Nephron progenitor cell (in vitro differentiated cells): ENCODE measurements at places on chromosomes 5 and 9.

DNA sequence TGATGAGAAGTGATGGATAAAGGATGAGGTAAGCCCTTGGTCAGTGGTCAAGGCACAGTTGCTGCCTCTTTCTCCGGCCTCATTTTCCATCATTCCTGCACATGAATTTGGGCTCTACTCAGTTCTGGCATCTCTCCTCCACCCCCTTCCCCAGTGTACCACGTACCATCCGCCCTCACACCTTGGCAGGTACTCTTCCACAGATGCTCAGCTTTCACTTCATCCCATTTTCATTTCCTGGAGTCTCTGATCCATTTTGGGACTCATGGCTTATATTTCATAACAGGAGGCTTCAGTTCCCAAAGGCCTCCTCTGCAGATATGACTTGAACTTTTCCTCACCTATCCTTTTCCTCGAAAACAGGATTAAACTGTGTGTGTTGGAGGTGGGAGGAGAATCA is 326.7 kb downstream of the ASTN2 start:
- no peak for DNase-seq

DNA sequence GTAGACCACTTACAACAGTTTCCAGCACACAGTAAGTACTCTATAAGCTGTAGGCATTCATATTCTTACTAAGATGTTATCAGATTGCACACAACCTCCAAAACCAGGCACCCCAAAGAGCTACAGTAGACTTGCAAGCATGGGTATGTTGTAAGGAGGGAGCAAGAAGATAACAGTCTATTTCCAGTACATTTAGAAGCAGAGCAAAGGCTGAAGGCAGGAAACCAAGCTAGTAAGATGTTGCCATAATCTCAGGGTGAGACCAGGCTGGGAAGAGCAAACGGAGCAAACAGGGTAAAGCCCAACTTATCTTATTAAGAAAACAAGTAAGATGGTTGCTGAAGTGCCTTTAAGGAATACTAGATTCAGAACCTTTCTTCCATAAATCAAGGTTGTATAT is 161.1 kb downstream of the GLIS3 start:
- DNase-seq = no peak

GRCh38 chr9:5851445-5851844 is 18.5 kb upstream of the ERMP1 start:
- DNase-seq = no peak

GRCh38 chr5:162372256-162372655 is 304.7 kb downstream of the GABRG2 start:
- no peak for DNase-seq

GRCh38 chr5:103498800-103499551 is 63.6 kb downstream of the NUDT12 start:
- DNase-seq = no peak

DNA sequence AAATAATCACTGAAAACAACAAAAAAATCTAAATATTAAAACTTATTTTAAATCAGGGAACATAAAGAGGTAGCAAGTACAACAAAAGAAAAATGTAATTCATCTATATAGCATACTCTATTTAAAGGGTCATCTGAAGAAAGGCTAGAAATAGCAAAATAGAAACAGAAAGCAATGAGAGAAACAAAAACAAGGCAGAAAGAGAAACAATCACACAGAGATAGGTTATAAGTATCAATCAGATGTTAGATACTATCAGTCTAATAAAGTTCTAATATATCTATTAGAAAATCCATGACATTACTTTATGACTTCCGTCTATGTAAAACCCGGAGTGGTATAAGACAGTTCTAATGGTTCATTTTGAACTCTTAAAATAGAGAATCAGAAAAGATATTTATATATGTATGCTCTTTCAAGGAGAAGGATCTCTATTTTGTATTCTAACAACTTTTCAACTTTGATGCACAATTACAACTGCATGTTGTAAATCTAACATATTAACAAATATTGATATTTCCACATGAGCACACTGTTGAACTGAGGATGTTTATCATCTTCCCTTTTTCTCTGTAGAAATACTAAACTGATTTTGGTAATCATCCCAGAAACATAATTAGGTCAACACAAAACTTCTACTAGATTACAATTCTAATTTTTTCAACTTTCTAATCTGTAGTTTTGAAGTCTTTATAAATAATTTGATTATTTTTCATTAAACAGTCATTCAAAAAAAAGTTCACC is 15.8 kb downstream of the RICTOR start:
- DNase-seq = no peak

DNA sequence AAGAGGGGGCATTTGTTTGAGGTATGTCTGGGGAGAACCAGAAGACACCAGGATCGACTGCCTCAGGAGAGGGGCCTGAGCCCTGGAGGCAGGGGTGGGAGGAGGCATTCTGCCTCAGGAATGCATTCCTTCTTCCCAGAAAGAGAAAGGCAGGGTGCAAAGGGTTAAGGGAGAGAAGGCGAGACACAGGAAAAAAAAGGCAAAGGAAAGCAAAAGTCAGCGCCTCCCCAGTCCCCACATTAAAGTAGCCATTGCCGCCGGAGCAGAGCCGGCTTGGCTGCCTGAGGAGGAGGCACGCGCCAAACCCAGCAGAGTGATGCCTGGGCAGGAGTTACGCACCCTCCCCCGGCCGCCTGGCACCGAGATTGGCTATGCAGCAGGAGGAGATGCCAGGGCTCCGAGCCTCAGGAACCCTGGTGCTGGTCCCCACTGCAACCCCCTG is 123.8 kb upstream of the PHYKPL start:
- DNase-seq = peak; percentile 57

GRCh38 chr5:83914199-83914598 is 193.5 kb upstream of the HAPLN1 start:
- no peak for DNase-seq

DNA sequence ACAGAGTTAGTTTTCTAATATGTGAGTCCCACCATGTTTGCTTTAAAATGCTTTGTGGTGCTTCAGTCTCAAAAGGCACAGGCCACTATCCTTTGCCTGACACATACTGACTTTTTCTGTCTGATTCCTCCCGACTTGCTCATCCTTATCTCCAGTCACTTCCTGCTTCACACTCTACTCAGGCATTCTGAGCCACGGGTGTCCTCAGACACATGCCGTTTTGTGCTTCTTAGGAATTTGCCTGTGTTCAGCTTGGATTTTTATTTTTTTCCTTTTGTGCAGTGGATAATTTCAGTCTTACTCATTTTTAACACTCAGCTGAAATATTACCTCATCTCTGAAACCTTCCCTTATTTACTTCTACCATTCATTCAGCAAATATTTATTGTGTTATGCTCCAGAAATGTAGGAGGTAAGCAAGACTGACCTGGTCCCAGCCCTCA is 54.1 kb downstream of the MAN2A1 start:
- DNase-seq = no peak

GRCh38 chr9:98977246-98977714 is 33.6 kb downstream of the COL15A1 start:
- no peak for DNase-seq

- DNase-seq = no peak
These were observed 31.4 kb downstream of the AHRR start for GRCh38 chr5:352639-353611.

- peak; percentile 20 for DNase-seq
These were observed 37.9 kb downstream of the CYFIP2 start for GRCh38 chr5:157303667-157304327.

DNA sequence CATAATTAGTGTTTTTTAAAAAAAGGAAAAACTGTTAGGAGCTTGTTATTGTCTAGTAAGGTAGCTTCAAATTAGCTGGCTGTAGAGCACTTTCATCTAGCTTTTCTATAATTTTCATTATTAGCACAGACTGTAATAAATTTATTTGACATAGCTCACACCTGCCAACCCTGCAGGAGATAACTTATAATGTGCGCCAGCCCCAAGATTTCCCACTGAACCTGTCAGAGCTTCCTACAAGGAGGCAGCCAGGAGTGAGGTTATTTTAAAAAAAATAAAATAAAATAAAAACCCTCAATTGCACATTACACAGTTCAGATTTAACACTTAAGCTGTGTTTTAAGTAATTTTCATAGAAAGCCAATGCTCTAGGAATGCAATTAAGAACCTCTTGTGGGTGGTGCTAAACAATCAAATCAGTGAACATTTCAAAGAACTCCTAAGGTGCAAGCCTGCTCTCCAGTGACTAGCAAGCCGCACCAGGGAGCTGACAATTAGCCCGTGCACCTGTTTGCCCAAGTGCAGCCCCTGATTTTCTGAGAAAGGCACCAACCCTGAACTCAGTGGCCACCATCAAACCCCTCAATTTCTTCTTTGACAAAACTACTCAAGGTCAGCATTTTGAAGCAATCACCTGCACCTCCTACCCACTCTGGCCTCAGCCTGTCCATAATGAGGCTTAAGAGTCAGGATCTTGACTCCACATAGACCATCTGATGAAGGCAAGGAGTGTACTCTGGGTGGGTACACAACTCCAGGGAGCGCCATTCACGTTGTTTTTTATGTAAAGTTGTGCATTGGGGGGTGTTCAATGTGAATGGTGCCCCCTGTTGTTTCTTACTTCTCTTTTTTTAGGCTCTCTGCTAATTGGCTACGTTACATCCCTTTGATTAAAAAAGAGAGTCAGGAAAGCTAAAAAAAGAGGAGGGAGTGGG is 385.3 kb upstream of the WWC1 start:
- no peak for DNase-seq

- DNase-seq = no peak
These were observed 34.2 kb downstream of the ABLIM3 start for GRCh38 chr5:149175346-149176105.

- no peak for DNase-seq
These were observed 90.5 kb downstream of the ADAMTS12 start for GRCh38 chr5:33801292-33801691.

DNA sequence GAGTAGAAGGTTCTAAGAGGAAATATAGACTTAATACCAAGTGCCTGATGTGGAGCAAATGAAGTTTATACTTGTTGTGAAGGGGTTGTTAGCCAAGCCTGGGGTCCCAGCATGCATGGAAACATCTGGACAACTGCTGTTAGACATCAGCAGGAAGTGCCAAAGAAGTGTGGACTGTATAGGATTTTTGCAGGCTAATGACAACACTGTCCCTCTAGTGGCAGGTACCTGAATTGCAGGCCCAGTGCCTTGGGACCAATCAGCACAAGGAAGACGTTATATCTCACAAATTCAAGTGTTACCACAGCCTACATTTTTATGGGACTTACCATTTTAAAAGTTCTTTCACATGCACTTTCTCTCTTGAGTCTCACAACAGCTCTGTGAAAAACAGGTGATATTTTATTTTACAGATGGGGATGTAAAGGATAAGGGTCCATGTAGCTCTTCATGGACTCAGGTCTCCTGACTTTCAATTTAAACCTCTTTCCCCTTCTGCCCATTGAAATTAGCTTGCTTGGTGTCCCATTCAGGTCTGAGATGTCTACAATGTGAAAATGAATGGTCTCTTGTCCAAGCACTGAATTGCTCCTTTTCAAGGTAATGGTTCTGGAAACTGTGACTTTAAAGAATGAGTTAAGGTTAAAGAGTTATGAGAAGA is 89.0 kb upstream of the MAP1B start:
- peak; percentile 66 for DNase-seq

DNA sequence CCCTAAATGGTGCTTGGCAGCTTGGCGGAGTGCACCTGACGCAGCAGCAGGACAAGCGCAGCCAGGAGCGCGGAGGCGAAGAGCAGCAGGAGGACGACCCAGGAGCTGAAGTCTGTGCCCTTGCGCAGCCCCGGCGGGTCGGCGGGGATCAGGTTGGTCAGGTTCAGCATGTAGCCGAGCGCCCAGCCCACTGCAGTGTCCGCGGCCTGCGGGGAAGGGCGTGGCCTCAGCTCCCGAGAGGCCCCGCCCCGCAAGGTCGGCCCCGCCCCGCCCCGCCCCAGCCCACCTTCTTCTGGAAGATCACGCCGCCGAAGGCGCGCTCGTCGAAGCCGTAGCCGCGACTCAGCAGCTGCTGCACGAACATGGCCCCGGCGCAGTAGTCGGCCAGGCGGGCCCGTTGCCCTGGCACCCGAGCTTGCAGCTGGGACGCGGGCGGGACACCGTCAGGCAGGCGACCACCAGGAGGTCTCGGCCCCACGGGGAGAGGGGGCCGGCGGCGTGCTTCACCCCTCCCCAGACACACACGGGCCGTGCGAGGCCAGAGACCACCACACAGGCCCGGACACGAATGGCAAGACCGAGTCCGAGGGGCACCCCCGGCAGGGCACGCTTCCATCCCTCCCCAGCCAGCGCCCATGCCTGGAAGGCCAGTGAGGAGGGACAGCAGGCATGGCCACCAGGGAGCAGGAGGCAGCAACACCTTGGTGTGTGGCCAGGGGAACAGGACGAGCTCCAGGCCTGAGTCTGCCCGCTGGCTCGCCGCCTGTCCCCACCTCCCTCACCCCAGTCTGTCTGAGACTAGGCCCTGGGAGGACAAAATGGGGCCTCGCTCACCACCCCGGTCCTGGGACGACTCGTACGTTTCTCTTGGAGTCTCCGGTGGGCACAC is 2.9 kb upstream of the NPDC1 start:
- DNase-seq = no peak

DNA sequence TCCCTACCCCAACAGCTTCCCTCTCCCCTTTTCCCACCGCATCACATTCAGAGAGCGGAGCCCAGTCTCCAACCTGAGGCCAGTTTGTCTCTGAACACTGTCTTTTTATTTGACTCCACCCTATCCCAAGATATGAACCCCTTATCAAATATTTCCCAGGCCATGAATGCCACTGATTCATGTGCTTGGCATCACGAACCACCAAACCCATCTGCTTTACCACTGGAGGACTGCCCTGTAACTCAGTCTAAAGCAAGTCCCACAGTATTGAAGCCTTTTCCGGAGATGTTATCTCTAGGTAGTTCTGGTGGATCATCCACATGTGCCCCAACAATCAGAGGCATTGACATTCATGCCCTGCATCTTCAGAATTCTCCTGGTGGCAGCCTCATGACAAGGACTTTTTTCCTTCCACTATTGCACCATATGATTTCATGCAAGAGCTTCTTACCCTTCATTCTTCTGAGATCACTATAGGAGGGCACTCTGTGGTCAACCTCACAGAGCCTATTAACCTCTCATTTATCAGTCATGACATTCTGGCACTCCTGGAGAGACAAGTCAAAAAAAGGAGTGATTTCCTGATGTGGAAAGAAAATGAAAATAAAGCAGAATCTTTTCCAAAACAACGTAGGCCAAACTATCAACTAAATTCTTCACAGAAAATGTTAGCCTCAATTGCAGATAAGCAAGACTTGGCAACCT is 12.3 kb upstream of the SPATA31D4 start:
- no peak for DNase-seq

- no peak for DNase-seq
These were observed 215.3 kb upstream of the EDIL3 start for GRCh38 chr5:84599964-84600363.
